ENCODE measurements at places on chromosomes 3 and 15.

- no peak for DNase-seq
Measured at GRCh38 chr15:67050522-67051087, 14.8 kb upstream of the SMAD3 start.

DNA sequence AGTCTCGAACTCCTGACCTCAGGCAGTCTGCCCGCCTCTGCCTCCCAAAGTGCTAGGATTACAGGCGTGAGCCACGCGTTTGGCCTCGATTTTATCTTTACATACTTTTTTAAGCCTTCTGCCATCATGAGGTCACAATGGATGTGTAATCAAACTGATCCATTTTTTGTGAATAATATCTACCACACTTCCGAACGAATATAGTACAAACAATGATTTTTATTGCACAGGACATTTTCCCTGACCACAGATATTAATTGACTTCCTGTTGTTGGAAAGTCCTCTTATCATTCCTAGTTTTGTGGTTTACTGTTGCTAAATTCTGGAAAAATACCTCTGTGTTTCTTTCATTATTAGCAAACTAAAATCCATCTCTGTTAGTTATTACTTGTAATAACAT, 68.9 kb downstream of the MINDY2 start:
- no peak for DNase-seq

DNA sequence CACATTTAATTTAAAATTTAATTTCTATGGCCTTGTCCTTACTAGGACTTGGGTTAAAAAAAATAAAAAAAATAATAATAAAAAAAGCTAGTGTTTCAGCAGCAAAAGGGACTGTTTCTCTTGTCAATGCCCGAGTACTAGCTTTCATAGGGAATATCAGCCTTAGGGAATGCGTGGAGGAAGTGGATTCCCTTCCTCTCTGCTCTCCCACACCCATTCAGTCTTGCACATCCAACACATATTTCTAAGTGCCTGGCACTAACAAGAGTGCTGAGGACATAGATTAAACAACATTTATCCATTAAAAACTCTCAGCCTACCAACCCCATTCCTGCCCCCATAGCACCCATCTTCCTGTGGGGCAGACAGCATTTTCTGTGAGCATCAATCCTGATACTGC, 6.2 kb downstream of the ZNF385D start:
- no peak for DNase-seq

- DNase-seq = no peak
Measured at GRCh38 chr3:146131616-146132410, 29.2 kb downstream of the PLOD2 start.

DNA sequence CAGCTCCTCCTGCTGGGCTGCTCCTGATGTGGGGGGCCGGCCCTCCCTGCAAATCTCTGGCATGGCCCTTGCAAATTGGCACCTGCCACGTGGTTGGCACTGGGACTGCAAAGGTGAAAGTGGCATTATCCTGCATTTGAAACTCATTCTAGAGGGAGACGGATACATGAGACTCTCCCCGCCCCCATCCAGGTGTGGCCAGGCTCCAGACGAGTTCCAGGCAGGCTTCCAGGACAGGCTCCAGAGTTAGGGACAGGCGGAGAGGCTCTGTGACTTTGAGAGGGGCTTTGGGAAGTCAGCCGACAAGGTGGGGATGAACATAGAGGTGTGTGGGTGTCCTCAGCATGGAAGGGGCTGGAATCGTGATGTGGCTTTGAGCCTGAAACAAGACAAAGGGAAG, 178.5 kb downstream of the APBA2 start:
- DNase-seq = no peak

- no peak for DNase-seq
Measured at GRCh38 chr3:13316603-13317002, 103.5 kb downstream of the NUP210 start.

DNA sequence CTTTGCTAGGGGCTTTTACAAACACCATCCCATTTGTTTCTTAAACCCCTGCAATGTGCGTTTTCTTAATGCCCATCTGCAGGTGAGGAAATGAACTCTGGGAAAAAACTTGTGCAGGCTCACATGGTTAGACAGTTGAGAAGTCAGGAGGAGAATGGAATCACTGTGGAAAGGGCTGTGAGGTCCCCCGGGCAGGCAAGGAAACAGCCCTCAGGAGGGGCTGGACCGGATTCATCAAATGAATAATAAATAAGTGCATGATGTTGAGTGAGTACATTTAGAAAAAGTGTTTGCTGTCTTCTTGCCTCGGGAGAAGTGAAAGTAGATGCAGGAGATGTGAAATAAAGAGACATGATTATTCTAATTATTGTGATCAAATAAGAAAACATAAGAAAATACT, 76.6 kb downstream of the PGPEP1L start:
- no peak for DNase-seq

GRCh38 chr3:134395103-134395502, 20.9 kb upstream of the AMOTL2 start:
- DNase-seq = no peak

- no peak for DNase-seq
Measured at GRCh38 chr15:46872286-46872980, 844.9 kb upstream of the SEMA6D start.

- DNase-seq = no peak
Measured at GRCh38 chr3:38281895-38282686, at the start of gene SLC22A14. Gene SLC22A14 (plus strand): TSS chr3:38282294. CDS start chr3:38306027, 23,733 bp downstream.

DNA sequence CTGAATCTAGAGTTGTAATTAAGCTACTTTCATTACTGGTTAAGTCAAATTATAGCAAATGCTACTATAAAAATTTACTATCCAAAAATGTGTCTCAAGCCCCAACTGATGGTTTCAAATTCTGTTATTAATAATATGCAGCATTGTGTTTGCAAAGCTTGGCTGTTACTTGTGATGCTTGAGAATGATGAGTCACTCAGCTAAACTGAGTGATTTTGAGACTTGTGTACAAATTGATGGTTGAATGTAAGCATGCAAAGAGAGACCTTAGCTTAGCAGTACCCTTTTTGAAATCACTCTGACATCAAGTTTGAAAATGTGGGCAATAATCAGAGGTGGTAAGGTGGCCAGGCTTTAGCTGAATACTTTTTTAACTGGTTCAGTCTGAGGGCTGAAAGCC, 27.6 kb downstream of the OPA1 start:
- no peak for DNase-seq

DNA sequence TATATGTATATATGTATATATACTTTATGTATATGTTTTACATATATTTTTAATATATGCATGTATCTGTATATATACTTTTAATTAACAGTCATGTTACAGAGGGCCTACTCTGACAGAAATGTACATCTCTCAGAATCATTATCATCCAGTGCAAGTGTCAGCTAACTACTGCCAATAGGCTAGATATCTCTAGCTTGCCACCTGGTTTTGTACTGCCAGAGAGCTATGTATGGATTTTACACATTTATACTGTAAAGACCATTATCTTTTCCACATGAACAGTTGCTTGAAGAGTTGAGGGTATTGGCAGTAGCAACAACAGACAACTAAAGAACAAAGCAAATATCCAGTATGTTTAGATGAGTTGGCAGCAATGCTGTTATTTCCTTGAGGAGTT, 99.7 kb upstream of the VGLL3 start:
- no peak for DNase-seq

DNA sequence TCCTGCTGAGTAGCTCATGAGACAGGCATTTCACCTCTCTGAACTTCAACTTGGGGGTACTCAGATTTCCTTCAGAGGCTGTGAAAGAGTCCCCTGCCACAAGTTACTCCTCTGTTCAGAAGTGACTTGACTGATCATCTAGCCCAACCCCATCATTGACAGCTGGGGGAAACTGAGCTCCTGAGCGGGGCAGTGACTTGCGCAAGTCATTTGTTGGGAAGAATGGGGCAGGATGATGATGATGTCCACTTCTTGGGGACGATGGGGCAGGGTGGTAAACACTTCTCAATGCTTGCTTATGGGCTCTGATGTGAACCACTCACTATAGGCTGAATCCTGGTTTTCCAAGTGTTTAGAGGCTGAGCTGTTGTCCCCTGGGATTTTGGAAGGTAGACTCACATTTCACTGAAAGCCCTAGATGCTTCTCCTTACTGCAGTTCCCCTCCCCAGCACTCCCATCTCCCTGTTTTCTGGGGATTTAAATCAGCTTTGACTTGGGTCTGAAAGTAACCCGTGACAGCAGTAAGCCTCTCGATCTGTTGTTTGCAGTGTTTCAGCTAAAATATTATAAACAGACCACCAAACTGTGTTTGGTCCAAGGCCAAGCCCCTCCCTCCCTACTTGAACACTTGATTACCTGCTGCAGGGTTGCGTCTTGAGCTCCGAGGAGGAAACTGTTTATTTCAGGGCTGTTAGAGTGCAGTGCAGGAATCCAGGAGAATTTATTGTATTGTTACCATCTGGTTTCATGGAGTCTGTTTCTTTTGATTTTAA, 25.1 kb downstream of the SMAD3 start:
- DNase-seq = no peak

DNA sequence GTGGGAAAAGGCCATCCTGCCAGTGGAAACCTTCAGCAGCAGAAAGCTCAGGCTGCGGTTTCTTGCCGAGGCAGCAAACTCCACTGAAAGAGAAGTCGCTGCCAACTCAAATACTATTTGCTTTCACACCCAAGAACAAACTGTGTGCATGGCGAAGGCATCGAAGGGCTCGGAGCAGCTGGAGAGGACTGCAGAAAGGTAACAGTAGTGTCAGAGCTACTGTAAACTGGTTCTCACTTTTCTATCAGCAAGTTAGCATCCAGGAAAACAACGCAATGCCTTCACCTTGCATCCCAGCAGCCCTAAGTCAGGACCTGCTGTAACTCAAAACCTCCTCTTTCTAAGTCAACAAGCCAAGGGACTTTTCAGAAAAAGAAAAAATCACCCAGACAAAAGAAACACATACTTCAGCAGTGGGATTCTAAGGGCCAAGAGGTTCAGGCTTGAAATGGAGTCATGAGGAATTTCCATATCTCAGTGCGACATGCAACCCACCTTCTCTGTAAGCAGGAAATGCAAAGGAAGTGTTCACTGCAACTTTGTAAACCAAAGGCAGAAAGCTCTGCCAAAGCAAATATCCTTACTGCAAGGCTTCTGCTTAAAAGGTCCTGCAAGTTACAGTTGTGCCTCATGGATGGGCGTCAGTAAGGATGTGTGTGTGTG, 193.5 kb downstream of the FOXP1 start:
- DNase-seq = no peak

GRCh38 chr3:50194903-50195500, 3.6 kb downstream of the GNAT1 start:
- peak; percentile 15 for DNase-seq

GRCh38 chr3:76107935-76108570, 322.7 kb upstream of the ZNF717 start:
- DNase-seq = no peak

DNA sequence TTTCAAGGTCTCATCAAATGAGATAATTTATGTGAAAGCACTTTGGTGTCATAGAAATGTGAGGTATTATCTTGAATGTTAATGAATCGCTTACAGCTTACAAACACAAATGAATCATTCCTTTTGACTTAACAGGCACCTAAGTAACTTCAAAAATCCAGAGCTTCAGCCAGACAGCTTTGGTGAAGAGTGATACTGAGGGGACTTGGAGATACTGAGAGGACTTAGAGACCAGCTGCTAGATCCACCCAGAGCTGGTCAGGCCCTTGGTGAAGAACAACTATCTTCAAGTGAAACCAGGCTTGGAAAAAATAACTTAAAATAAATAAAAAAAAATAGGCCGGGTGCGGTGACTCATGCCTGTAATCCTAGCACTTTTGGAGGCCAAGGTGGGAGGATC, 16.2 kb upstream of the ZFYVE19 start:
- no peak for DNase-seq

DNA sequence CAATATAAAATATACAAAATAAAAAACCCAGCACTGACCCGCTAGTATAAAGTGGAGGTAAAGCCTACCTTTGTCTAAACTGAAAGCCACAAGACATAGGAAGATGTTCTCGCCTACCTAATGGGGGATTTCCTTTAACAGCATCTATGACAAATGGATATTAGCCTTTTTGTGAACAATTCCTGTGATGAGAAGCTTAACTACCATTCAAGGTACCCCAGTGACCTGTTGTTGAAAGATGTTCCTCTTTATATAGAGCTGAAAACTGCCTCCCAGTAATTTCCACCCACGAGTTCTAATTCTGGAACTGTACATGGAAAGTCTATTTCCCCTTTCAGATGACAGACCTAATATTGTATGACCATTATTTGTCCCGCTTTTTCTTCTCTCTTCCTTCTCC, 109.8 kb upstream of the RASGRP1 start:
- no peak for DNase-seq

GRCh38 chr3:148820361-148821245, 7.0 kb upstream of the CPB1 start:
- DNase-seq = no peak

DNA sequence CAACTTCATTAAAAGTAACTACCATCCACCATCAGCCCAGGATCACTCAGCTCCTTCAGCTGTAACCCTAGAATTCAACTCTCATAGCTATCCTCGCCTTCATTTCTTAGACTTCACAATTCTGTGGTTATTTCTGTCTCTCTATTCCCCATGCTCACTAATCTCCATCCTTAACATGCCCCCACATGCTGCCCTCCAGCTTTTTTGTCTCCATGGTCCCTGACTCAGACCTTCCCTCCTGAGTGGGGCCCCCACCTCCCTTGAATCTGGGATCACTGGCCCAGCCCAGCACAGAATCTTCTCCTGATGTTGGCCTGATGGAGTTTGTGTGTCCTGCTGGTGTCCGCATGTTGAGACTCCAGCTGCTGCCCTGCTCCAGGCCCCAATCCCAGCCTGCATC, 41.7 kb downstream of the CHST14 start:
- no peak for DNase-seq

DNA sequence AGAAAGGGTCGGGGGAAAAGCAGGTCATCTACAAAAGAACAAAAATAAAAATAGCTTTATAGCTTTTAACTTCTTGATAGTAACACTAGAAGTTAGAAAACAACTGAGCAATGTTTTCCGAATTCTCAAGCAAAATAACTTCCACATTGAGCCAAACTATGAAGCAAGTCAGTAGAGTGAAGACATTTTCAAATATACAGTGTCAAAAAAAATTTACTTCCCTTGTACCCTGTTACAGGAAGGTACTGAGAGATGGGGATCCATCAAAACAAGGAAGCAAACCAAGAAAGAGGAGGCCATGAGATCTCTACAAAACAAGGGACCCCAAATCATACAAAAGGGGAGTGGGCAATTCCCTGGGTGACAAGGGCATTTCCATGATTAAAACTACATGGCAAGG, 26.6 kb upstream of the STIMATE start:
- no peak for DNase-seq

DNA sequence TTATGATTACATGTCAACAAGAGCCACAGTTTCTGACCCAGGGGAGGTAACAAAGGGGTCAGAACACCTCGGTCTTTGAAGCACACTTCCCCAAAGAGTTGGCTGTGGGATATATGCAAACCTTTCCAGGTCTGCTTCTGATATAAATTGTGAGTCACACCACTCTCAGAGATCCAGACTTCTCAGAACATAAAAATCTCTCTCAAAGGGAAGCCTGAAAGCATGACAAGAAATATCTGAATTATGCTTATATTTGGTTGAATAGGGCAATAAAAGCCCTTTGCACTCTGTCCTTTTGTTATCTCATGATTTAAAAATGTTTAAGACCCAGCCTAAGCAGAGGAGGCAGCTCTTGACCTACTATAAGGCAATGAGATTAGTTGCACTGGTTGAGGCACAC, 56.8 kb downstream of the MYH15 start:
- DNase-seq = no peak
